ENCODE measurements at places on chromosomes 2 and 18.

DNA sequence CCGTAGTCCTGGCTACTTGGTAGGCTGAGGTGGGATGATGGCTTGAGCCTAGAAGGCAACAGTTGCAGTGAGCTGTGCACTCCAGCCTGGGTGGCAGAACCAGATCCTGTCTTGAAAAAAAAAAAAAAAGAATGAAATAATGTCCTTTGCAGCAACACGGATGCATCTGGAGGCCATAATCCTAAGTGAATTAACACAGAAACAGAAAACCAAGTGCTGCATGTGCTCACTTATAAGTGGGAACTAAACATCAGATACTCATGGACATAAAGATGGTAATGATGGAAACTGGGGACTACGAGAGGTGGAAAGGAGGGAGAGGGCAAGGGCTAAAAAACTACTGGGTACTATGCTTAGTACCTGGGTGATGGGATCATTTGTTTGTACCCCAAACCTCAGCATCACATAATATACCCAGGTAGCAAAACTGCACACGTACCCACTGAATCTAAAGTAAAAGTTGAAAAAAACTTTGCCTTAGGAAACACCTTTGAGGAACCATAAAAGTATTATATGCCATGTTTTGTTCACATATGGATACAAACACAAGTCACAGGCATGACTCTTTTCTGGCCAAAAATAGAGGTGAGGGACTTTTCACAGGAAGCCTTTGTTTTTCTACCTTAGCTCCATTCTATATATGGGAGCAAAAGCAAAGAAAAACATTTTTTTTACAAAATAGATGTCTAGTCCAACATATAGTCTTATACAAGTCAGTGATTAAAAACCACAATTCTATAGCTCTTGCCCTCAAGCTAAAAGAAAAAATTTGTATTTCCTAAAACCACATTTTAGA is 36.6 kb downstream of the GPR155 start:
- no peak for DNase-seq

GRCh38 chr2:207784898-207785297 is 15.2 kb upstream of the FZD5 start:
- DNase-seq: no peak

DNA sequence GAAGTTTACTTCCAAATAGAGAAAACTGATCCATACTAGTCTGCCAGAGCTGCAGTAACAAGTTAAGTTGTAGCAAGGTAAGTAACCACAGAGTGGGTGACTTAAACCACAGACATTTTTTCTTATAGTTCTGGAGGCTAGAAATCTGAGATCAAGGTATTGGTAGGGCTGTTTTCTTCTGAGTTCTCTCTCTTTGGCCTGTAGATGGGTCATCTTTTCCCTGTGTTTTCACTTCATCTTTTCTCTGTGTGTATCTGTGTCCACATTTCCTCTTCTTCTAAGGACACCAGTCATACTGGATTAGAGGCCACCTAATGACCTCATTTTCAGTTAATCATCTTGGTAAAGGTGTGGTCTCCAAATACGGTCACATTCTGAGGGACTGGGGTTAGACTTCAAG is 142.9 kb upstream of the MEX3C start:
- no peak for DNase-seq

DNA sequence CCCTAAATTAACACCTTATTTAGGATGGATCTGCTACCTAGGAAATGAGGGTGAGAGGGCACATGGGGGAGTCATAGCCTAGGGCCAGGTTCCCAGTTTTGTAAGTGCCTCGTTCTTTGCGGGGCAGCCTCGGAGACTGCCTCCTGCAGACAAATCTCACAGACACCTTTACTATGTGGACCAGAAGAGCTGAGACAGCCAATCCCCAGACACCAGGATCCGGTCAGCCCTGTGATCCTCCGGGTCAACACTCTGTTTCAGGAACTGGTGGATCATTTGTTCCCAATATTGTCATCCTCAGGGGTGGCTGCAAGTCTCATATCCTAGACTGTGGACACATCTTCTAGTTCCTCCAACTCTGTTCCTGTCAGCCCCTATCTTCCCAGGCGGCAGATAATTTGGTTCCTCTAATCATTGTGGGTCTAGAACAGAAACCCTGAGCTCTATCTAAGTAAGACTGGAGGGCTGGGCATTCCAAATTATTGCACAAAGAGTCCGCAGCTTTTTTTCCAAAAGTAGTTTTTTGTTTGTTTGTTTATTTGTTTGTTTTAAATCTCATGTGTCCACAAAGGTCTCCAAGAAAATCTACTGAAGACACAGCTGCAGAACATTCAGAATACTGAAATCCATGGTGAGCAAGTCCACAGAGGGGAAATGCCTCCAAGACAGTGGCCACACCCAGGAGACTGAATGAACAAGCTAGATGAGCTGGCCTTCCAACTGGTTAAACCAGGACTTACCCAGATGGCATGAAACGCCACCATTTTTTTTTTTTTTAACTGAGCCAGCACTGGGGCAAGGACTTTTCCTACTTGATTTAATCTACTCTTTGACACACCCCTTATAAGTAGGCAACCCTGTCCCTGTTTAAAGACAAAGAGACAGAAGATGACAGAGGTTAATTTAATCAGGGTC is 6.2 kb upstream of the GDF7 start:
- DNase-seq: no peak

GRCh38 chr2:121076885-121077549 is 208.0 kb downstream of the TFCP2L1 start:
- peak; percentile 75 for DNase-seq

GRCh38 chr18:50651334-50651733 is 91.4 kb downstream of the MAPK4 start:
- no peak for DNase-seq

DNA sequence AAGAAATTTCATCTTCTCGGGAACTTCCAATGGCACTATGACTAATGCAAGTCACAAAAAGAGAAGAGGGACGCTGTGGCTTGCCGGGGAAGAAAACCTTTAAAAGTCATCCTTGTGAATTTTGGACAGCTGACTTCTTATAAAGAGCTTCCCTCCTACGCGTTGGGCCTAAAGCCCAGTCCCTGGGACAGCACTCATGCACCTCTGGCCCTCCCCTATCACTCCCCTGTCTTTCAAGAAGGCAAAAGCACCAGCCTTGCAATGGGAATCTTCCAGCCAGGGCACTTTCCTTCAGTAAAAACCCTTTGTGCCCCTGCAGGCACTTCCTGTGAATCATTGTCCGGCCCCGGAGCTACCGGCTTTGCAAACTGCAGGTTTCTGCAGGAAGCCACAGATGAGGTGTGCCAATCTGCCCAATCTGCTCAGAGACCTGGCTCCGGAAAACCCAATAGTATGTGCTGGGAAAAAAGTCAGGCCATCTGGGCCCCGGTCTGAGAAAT is 7.1 kb downstream of the MREG start:
- peak; percentile 85 for DNase-seq

GRCh38 chr18:76499637-76500340 is 4.7 kb upstream of the ZNF516 start:
- DNase-seq: no peak

DNA sequence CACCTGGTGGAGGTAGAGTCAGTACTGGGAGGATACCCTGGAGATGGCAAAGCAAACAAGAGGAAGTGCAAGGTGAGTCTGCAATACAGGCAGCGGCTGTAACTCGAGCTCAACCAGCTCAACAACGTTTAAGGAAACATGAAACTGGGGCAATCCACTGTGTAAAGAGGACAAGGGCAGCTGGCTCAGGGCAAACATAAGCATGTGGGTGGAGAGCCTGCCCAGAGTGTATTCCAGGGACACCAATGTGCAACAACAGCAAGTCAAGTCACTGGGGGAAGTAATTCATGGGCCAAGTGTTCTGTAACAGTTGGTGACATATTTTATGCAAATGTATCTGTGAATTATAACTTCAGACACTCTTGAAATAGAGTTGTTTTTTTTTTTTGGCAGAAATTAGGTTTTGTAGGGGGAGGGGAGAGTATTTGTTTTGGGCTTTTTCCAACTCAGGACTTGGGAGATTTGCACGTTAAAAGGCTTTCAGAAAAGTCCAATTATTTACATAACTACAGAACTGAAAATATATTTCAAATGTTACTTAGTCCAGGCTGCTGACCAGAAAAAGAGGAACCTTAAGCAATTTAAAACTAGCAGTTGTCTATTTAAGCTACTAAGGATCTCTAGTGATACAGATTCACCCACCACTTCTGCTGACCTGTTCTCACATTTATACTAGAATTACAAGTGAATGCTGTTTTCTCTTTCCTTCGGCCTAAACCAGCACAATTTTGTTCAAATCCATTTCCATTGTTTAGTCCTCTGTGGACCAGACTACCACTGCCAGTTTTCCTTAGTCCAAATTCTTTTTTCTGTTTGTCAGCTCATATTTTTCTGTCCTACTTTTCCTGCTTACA is 18.6 kb downstream of the NRXN1 start:
- no peak for DNase-seq

GRCh38 chr18:22346401-22346952 is 71.2 kb downstream of the CTAGE1 start:
- no peak for DNase-seq

GRCh38 chr2:232672588-232672987 is 24.5 kb upstream of the GIGYF2 start:
- DNase-seq: no peak

DNA sequence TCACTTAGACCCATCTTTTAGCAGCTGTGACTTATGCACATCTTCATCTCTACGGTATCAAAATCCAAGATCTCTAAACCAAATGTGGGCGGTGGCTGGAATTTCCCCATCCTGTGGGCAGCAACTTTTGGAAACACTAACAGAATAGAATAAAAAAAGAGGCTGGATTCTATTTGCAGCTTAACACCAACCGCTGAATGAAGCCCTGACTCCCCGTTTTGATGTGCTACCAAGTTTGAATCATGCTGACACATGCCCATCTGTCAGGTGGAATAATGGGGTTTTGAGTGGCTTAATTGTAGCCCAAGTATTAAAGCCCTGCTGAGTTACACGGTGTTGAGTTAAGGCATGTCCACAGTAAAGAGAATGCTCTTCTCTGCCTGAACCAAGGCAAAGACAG is 165.2 kb downstream of the MTCL1 start:
- DNase-seq: no peak

- DNase-seq: no peak
Measured at GRCh38 chr2:188599140-188599539, 307.5 kb downstream of the GULP1 start.

DNA sequence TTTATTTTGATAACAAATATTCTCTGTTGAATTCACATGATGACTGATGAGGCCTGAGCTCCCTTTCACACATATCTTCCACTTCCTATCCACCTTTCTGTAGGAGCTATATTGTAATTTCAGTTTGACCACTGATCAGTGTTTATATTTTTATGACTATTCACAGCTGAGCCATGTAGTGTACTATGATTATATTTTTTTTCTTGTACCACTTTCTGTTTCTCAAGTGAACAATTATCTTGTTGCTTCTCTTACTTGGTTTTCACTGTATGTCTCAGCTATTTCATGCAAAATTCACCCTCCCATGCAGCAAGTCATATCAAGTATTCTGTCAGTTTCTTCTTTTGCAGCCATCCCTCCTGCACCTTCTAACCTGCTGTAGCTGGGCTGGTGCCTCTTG is 78.4 kb downstream of the TMEM247 start:
- peak; percentile 12 for DNase-seq

GRCh38 chr2:96427917-96428316 is 77.2 kb downstream of the NEURL3 start:
- DNase-seq: peak; percentile 72

DNA sequence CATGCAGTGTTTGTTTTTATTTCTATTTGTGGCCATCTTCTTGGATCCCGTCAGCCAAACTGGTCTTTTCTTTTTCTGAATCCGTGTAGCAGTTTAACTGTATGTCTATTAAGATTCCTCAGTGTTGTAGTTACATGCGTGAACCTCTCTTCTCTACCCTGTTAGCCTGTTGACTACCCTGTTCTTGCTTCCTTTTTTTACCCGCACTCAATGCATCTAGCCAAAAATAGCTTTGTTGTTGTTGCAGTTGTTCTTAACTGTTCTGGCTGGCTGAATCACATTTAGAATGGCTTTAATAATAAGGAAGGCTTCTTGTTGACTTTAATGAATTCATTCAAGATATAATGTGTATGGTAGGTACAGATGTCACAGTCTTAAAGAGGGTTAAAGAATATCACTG is 137.1 kb downstream of the LCLAT1 start:
- no peak for DNase-seq

- DNase-seq: no peak
Measured at GRCh38 chr2:197285361-197285760, 25.2 kb downstream of the ANKRD44 start.

- no peak for DNase-seq
Measured at GRCh38 chr2:8458503-8459459, 223.1 kb upstream of the ID2 start.

DNA sequence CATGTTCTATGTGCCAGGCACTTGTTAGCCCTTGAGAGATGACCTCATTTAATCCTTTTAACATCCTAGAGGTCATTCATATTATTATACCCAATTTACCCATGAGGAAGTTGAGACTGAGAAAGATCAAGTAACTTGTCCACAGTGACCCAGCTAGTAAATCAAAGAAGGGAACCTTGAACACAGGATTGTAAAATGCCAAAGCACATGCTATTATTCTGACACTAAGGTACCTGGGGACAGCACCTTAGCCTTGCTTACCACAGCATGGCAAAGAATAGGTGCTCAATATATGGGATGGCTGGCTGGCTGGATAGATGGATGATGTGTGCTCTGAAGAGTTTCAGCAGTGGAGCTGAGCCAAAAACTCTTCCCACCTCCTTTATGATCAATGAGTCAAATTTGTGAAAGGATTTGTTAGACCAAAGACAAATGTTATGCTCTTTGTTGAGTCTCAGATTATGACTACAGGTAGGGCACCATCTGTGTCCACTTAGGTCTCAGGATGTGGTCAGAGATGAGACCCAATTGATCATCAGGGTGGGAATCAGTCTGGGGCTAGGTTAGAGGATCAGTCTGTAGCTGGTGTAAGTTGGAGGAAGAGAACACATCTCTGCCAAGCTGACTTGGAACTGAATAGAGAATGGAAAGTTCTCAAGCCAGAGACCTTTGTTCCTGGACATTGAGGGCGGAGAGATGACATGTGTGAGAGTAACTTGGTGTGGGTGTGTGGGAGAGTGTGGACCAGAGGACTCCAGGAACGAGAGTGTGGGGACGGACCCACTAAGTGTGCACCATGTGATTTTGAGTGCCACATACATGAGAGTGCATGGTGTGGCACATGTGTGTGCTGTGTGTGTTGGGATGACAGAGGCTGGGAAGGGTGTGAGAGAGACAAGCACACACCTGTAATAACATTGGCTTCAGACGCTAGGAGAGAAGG is 16.3 kb upstream of the PKDCC start:
- DNase-seq: no peak

DNA sequence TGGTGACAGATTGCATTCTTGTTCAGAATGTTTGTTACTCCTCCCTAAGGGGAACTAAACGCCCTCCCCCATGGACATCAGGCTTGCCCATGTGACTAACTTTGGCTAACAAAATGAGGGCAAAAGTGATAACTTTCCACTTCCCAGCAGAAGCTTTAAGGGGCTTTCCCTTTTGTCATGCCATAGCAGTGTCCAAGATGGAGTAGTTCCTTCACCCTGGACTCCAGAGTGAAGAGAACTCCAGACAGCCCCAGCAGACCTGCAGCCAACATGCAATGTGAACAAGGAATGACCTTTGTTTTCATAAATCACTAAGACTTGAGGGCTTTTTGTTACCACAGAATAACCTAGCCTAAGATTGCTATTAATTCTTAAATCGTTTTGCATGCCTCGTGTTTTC is 163.5 kb downstream of the ZEB2 start:
- peak; percentile 16 for DNase-seq

All from activated CD4-positive, alpha-beta T cell treated with anti-CD3 and anti-CD28 coated beads, Interleukin-2, amount 50 U/mL, for 16 hours (primary cell).